ENCODE measurements at places on chromosomes 6 and 20.

GRCh38 chr20:63224412-63225081, 8.6 kb upstream of the YTHDF1 start:
- DNase-seq = peak; percentile 65

GRCh38 chr6:36695414-36695813, 2.2 kb upstream of the RAB44 start:
- DNase-seq = no peak

DNA sequence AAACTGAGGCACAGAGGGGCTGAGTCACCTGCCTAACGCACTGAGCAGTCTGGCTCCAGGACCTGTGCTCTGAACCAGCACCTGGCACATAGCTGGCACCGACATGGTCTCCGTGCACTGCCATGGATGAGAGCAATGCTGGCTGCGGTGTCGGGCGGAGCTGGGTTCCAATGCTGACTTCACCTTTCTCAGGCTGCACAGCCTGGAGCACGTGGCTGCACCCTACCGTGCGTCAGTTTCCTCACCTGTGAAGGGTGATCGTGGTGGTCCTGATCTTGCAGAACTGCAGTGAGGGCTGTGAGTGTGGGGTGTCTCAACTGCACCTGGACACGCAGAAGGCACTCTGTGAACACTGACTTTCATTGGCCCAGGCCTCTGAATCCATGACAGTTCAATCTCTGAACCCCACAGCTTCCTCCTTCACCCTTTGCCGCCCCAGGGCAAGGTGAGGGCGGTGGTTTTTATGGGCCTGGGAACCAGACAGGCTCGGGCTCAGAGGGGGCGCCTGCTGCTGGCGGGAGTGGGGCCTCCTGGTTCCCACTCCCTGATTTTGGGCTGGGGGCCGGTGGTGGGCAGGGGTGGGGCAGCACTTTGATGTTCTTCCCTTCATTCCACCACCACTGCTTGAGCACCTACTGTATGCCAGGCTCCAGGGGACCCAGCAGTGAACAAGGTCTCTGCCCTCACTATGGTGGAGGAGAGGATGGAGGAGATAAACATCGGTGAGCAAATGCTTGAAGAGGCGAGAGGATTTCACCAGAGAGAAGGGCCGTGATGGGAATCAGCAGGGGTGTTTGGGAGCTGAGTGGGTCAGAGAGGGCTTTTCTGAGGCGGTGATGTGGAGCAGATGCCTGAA, 102.9 kb downstream of the CEBPB start:
- no peak for DNase-seq

- DNase-seq = peak; percentile 9
Measured at GRCh38 chr6:142726616-142727015, 218.4 kb downstream of the HIVEP2 start.

- no peak for DNase-seq
Measured at GRCh38 chr6:25768566-25768965, 14.0 kb downstream of the SLC17A4 start.

GRCh38 chr20:21361266-21361665, 36.1 kb downstream of the NKX2-4 start:
- peak; percentile 70 for DNase-seq

DNA sequence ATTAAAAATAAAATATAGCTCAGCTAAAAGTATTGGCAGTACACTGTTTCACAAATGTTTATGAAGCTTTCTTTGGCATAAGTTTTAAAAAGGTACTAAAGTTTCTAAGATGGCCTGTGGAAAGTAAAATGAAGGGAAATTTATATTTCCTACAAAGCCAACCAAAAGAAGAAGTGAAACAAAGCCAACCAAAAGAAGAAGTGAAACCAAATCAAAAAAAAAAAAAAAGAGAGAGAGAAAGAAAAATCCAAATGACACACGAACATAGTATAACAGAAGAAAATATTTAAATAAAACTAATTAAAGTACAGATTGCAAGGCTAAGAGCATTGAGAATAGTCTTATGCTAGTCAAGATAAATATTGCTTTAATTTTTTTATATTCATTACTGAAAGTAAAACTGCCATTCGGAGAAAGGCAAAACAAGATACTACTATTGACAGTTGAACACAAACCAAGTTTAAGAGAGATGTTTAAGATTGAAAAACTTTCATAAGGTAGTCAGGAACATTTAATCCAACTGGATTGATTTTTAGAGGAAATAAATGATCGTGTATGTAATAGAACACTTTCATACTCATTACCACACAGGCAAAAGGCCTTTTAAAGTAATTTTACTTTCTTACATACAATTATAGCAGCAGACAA, 12.8 kb upstream of the KHDRBS2 start:
- no peak for DNase-seq

DNA sequence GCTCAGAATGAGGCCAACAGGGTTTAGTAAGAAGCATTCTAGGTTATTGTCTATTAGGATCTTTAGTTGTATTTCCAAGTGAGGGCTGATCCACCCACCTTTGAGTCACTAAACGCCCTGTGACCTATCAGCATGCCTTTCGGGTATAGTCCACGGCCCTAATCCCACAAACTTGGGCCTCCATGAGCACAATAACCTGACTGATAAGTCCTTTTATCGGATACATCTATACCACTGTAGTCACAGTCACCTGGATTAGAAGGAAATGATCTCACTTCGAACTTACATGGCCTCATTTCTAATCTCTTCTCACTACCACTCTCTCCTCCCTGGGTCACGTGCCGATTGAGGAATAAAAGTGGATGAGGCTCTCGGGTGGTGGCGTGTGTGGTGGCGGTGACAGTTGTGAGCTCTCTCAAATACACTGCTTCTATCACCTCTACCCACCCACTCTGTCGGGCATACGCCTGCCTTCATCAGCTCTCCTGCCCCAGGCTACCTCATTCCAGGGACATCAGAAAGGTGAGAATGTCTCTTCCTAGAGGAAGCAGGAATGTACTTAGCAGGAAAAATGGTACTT, 65.2 kb downstream of the TRAM2 start:
- DNase-seq = peak; percentile 87

- peak; percentile 35 for DNase-seq
Measured at GRCh38 chr6:1820165-1820564, 210.4 kb downstream of the FOXC1 start.

- no peak for DNase-seq
Measured at GRCh38 chr6:146876271-146877151, 277.7 kb downstream of the ADGB start.

DNA sequence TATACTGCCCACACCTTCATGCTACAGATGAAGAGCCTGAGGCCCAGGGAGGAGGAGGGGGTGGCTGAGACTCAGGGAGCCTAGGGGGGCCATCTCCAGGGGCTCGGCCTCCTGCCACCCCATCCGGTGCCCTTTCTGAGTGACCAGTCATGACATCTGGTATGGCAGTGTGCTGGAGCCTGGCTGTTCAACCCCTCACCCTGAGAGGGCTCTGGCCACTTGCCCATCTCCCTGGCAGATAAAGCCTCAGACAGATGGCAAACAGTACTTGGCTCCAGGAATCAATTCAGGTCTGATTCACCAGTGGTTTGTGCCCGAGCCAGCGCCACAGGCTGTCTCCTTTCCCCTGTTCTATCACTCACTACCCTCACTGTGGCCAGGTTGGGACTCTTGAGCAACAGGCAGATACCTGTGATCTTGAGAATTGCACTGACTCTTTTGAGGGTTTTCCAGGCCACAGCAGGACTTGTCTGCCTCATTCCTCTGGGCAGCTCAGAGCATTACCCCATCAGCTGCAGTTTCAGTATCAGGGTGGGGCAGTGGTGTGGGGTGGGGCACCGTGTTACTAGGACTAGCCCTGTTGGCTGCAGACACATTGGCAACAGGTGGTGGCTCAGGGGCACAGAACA, 22.8 kb downstream of the SRSF3 start:
- DNase-seq = peak; percentile 45

- no peak for DNase-seq
Measured at GRCh38 chr6:154696661-154697060, 36.6 kb upstream of the SCAF8 start.

- peak; percentile 82 for DNase-seq
Measured at GRCh38 chr6:152089992-152090391, 282.5 kb downstream of the ESR1 start.

DNA sequence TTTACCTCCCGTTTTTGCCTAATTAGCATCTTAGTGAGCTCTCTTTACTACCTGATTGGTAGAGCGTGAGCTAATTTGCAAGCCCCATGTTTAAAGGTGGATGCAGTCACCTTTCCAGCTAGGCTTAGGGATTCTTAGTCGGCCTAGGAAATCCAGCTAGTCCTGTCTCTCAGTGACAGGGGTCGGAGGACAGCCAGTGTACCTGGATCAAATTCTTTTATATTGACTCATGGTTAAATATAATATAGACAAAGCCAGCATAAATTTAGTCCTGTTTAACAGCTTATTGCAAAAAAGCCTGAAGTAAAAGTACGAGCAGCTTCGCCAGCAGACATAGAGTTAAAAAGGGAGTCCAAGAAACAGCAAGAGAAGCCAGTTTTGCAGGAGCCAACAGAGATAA, 12.2 kb upstream of the GSTA3 start:
- no peak for DNase-seq

DNA sequence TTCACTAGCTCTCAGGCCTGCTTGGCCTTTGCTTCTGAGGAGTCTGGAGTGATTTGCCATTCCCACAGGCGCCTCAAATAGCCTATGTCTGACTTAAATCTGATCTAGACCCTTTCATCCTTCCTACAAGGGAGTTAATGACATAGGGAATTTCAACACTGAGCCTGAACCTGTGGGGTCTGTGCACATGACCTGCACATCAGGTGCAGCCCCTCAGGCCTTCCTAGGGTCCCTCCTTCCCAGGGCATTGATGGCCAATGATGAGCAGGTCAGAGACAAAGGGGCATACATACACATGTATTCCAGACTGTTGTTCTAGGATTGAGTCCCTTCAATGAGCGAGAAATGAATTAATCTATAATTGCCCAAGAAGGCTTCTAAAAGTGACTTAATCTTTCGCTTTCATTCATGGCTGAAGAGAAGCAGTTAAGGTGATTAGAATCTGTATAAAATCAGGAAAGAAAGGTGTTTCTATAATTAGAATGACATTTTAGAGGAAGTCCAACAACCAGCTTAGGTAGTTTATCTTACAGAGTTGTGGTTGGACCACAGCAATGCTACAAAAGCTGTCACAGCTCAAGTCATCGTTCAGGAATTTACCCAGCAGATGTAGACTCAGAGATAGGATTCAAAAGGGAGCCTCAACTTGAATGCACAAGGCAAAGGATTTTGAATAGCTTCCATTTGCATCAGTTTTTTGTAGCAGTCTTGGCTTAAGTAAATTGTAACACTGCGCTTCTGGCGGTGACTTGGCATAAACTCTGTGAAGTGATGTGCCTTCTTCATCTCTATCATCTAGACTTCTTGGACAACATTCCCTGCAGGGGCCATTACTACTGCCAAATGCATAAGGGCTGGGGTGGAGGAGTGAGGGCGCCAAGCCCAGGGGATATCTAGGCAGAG, 27.0 kb upstream of the TBC1D7 start:
- DNase-seq = peak; percentile 98

DNA sequence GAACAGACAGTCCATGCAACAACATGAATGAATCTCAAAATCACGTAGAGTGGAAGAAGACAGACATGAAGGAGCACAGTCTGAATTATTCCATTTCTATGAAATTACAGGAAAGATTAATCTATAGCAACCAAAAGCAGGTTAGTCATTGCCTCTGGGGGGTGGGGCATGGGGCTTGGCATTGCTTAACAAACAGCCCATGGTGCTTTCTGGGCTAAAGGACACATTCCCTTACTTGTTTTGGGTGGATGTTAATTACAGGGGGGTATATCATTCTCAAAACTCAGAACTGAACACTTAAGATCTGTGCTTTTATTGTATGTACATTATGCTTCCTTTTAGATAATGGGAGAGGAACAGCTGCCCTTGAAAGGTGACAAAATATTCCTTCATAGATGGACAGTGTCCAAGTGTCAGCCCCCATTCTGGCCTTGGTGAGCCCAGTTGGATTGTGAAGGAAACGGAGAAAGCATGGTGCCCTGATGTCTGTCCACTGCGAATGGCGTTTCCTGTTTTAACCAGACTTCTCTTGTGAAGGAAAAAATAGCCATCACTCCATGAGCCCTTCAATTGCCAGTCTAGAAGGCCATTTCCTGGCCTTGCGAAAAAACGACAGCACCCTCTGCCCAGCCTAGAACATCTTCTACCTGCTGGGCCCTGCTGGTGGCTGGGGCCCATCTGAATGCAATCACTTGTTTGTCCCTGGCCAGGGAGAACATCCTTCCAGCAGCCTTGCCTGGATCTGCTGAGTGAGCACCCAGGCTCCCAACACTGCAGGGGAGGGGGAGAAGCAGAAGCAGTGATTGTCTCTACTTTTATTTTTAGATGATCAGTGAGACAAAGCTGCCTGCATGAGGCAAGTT, 179.7 kb downstream of the BCAS1 start:
- peak; percentile 46 for DNase-seq

- DNase-seq = peak; percentile 30
Measured at GRCh38 chr6:34247481-34248197, 1.2 kb downstream of the SMIM29 start.

DNA sequence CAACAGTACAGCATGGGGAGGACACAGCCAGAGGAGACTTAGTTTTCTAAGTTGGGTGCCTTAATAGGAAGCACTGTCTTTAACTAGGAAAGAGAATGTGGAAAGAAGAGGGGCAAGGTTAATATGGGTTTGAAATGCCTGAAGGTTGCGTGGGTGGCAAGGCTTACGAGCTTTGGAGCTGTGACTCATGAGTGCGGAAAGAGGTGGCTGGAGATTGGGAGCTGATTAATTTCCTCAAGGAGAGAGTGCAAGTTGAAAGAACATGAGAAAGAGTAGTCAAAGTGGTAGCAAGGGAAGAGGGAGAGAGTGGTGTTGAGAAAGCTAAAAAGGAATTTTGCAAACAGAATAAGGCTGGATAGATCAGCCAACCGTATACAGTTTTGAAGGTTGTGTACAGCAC, 315.1 kb upstream of the PRND start:
- DNase-seq = peak; percentile 88

DNA sequence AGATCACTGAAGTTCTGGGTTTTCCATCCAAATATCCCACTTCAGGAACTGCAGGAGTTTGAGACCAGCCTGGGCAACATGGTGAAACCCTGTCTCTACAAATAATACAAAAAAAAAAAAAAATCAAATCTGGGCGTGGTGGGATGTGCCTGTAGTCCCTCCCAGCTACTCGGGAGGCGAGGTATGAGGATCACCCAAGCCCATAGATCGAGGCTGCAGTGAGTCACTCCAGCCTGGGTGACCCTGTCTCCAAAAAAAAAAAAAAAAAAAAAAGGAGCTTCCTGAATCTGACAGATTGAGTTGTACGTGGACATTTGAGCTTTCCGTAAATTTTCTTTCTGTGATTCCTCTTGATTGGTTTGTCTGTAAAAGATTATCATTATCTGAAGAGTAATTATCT, 55.6 kb downstream of the TULP4 start:
- peak; percentile 17 for DNase-seq

DNA sequence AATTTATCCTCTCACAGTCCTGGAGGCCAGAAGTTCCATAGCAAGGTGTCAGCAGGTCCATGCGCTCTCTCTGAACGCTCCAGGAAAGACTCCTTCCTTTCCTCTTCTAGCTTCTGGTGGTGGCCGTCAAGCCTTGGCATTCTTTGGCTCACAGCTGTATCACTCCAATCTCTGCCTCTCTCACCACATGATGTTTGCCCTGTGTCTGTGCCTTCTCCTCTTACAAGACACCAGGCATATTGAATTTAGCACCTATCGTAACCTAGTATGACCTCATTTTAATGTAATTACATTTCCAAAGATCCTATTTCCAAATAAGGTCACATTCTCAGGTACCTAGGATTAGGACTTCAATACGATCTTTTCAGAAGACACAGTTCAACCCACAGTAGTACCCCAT, 428.5 kb downstream of the CD83 start:
- no peak for DNase-seq
